Fibroblast of pulmonary artery (primary cell): ENCODE measurements at places on chromosomes 2 and 18.

DNA sequence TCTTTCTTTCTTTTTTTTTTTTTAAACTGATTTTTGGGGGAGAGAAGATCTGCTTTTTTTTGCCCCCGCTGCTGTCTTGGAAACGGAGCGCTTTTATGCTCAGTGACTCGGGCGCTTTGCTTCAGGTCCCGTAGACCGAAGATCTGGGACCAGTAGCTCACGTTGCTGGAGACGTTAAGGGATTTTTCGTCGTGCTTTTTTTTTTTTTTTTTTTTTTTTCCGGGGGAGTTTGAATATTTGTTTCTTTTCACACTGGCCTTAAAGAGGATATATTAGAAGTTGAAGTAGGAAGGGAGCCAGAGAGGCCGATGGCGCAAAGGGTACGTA is 587 bp downstream of the MEIS1 start:
- peak; percentile 55 for DNase-seq

GRCh38 chr2:30112561-30112960 is 34.2 kb upstream of the YPEL5 start:
- DNase-seq = no peak

DNA sequence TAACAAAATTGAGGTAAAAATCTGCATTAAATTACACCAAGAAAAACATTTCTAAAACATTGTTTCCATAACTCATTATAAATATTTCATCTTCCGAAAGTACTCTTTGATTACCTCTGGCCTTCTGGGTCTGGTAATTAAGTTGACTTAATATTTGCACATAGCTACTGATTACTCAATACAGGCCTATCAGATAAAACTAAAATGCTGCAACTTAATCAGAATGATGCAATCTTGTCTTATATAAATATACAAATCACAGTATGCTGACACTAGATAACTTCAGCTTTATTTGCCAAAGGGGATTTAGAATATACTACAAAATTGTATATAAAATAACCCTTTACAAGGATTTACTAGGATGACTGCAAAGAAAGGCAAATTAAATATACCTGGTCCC is 49.3 kb downstream of the SLC35F5 start:
- peak; percentile 27 for DNase-seq

DNA sequence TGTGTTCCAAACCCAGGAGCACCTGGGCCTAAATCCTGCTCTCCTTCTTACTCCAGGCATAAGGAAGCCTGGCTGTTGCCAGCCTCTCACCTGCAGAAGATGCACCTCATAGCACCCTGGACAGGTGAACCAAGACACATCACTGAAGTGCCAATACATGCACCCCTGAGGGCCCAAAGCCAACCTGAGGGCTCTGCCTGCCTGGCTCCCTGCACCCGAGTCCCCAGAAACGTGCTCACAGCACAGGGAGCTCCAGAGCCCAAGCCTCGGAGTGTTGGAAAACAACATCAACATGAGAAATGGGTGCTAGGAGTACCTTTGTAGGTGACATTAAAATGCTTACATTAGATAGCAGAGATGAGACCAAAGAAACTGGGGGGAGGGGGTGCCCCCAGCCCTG is 96.3 kb upstream of the RAB6C start:
- DNase-seq = no peak

GRCh38 chr2:121888189-121888557 is 132.7 kb downstream of the TSN start:
- DNase-seq = no peak

GRCh38 chr2:223598994-223599639 is 3.0 kb downstream of the SCG2 start:
- DNase-seq = peak; percentile 85

DNA sequence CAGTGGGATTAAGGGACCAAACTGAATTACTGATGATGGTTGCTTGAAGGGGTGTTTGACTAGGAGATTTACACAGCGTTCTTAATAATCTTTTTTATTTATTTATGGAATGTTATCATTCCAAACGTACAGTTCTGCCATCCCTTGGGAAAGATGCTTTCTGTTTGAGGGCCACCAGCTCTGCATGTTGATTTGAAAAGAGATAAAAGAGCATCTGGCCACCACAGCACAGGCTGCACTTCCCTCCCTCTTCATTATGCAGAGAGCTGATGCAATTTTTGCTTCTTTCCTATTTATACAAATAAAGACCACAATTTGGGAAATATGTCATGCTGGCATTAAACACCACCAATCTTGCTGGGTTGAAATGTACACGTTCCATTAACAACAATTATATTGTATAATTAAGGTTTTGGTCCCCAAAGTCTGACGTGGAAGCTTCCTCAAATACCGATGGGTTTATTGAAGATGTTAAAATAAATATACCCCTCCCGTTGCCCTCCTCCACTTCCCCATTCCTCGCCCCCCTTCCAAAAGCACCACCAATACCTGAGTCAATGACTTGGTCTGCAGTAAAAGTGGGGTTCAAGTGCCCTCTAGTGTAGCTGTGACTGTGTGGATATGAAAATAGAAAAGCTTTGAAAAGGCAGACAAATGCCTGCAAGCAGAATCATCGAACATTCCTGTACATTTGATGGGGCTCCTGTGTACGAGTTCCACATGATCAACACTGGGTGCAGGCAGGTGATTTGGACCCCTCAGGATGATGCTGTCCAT is 211.9 kb downstream of the HRH4 start:
- DNase-seq = no peak

DNA sequence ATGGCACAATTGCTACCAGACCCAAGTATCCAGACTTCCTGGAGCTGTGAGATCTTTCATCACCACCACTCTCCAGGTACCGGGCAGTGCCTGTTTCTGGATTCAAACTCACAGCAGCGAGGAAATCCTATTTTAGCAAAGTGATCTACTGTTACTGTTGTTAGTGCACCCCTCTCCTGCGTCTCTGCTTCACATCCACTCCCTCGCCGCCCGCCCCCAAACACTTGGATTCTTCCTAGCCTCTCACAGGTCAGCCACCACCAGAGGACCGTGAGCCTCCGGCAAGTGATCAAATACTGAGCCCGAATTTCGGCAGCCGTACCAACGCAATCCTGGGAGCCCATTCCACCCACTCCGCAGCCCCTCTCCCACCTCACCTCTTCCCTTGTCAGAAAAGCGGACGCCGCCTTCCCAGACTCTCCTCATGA is 519 bp downstream of the METTL4 start:
- peak; percentile 71 for DNase-seq

DNA sequence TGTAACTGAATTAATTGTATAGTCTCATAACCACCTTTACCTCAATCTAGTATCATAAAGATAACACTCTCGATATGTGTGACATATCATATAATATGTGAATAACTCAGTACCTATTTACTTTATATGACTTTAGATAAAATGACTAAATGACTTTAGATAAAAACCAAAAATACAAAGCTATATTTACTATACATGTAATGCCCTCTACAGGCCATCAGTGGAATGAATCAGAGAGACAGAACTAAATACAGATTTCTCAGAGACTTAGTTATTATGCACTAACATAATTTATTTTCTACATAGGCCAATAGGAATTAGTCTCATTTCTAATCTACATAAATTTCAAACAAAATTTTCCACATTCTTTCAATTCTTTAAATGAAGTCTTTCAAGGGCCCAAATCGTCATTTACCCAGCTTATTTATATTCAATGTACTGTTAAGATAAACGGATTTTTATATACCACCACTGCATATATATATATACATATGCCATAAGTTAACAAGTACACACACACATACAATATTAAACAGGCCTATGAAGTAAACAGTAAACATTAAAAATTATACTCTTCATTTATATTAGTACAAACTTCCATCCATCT is 219.9 kb downstream of the EXOC6B start:
- DNase-seq = peak; percentile 48

GRCh38 chr18:45876161-45876560 is 50.7 kb downstream of the SIGLEC15 start:
- DNase-seq = no peak

DNA sequence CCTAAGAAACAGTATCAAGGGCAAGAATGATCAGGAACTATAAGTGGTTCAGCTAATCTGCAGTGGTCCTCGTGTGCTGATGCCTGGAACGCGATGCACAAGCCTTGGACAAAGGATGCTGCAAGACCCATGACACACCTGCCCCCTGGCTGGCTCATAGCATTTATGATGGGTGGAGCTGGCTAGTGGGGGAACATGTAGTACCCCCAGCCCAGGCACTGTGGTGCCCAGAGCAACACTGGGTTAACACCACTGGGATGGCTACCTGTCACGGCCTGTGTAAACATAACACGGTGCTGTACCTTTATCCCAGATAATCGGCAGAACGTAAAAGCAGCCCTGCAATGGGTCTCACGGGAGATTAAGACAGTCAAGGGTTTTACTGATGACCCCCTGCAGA is 60.3 kb upstream of the PEX13 start:
- no peak for DNase-seq

DNA sequence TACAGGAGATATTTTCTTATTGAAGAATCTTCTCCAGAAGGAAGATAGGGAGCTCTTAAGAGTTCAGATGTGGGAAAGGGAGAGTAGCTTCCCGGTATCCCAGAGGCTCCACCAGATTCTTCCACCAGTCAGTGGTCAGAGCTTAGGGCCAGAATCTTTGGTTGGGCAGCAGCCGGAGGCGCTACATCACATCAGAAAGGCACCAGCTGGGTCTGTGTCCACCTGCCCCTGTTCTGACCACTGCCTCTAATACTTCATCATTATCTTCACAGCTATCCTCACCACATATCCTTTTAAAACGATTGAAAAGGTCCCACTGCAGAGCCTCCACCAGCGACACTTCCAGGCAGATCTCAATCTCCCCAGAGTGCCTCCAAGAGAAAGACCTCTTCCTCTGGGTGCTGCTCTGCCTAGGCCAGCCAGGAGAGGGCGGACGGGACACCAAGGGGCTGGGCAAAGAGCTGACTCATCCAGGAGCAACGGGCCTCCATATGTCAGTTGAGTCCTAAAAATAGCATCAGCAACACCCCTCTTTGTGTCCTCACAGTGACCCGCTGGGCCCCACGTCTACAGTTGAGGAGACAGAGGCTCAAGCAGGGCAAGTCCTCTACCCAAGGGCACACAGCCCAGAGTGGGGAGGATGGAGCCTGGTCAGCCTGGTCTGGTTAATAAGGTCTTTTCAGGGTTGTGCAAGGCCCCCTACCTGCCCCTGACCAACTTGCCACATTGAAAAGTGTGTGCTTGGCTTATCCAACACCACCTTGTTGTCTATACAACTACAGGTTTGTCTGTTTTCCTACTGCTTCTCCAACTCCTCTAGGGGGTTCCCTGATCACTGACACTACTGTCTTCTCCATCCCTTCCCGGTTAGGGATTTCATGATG is 81.2 kb downstream of the ADD2 start:
- DNase-seq = peak; percentile 60

DNA sequence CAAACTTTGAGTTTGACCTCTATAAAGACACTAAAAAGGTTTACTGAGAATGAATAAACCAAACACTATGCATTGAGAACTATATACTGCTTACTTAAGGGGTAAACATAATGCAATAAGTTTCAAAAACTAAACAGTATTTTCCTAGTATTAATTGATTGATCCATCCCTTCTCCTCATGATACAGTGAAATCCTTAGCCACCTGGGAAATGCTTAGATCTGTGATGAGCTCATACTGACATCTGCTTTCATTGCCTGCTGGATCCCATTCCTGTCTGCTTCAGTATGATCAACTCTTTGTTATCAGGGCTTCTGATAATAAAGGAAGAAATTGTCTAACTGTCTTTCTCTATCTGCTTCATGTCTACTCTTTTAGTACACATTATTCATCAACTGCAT is 74.9 kb upstream of the UBE2E3 start:
- DNase-seq = no peak

DNA sequence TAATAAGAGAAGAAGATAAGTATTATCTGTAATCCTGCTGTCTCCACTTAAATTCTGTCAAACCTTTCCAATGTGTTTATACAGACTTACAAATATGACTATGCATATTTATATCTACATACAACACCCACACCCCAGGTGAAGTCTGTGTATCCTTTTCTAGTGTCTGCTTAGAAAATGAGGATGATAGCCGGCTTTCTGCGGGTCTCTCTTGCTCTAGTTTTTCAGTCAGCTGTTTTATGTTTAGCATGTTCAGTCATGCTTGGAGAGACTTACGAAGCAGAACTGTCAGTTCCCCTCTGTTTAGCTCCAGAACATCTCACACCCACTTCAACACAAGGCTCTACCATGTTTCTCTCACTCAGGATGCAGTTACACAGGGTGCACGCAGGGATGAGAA is 137.3 kb upstream of the NFATC1 start:
- DNase-seq = no peak

DNA sequence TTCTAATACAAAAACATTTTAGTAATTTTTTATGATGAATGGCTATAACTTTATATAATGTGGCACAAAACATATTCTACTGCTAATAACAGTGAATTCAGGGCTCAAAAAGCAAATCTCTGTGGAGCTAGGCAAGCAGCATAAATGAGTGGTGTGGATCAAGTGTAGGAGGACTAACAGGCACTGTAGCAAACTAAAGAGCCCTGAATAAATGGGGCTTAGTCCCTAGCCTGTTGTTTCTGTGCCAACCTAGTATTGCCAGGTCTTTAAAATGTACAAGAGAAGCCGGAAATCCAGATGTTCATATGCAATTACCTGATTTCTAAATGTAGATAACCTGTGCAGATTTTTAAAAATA is 18.5 kb downstream of the REL start:
- no peak for DNase-seq

DNA sequence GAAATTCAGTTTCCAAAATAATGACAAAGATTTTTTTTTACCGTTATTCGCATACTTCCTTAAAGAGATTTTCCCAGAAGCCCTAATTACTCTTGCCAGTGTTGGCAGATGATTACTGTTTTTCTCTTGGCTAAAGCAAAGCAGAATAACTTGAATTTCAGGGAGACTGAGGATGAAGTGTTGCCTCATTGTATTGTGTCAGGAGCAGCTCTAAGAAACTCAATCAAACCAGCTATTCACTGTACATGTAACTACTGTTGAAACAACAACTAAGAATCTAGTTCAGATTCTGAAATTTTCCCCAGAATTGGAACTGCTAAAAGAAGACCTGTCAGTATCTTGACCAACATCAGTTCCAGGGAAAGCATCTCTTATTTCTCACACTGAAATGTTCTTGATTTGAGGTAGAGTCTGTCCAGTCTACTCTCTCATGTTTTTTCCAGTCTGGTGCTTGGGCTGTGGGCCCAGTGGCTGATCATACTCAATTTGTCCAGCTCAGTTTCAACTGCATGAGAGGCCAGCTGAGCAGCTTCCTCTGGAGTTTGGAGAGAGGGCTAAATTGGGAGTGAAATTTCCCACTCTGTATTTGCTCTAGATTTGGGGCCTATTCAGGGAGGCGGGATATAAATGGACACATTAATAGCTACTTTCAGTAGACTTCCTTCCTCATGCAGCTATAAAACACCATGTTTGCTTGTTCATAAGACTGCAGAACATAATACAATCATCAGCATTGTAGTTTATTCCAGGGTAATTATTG is 78.5 kb downstream of the PPP1R1C start:
- no peak for DNase-seq
